SK-MEL-5 (cell line): ENCODE measurements at places on chromosomes 2 and 18. TPM values are rescaled to one million over a fixed set of nuclear protein-coding genes. Genes with fewer than 3 reads are reported as not detected.

- DNase-seq = no peak
Observed at GRCh38 chr18:73340135-73340977, 472.6 kb upstream of the NETO1 start.

DNA sequence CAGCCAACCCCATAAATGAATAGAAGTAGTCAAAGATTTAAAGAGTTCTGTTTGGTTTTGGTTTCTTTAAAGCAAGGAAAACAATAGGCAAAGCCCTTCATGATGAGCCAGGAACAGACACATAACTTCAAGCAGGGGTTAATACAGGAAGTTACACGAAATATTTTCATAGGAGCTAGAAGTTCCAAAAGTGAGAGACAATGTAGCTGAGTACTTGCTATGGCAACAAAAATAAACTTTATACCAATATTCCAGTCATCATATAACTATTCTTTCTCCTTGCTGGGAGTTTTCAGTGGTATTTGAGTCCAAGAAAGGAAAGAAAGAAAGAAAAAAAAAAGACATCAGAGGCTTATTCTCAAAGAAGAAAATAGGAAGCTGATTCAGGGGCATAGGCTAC lies 56.2 kb downstream of the COBLL1 start:
- no peak for DNase-seq

SCN3A gene
- 0.03 TPM in 2 replicates for total RNA-seq

KCNJ3 gene
- not detected in 2 replicates for total RNA-seq

DNA sequence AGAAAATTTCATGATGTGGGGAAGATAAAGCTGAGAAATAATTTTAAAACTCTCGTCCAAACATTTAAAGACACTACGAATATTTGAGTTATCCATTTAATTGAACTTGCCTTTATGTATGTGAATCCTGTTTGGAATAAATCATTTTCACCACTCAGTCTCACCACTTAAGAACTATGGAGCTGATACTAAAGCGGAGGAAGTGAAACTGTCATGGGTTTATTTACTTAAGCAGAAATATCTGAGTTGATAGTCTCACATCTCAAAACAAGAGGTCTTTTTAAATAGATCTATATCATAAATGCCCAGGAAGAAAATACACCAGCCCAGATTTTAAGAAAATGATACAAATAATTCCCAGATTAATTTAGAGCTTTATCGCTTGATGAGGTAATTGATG lies 532.4 kb downstream of the ZNF804A start:
- no peak for DNase-seq

DNA sequence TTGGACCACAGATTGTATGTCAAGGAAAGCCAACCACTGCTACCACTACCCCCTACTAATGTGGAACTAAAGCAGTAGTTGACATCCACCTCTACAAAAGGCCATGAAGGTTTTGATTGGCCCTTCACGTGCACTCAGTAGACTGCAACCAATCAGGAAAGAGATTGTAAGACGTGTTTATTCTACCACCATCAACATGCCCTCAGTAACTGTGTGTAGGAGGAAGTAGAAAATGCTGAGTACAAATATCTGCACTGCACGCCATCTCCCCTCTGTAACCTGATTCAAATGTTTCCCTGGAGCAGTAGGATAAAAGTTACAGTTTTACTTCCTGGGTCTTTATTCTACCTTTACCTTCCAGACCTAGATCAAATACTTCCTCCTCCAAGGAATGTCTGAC lies 2.9 kb upstream of the CASP10 start:
- DNase-seq = no peak

- DNase-seq = no peak
Observed at GRCh38 chr2:207459990-207460757, 69.6 kb upstream of the CREB1 start.

MTX2 gene
- total RNA-seq = 85.3 and 86.0 TPM in 2 replicates

DNA sequence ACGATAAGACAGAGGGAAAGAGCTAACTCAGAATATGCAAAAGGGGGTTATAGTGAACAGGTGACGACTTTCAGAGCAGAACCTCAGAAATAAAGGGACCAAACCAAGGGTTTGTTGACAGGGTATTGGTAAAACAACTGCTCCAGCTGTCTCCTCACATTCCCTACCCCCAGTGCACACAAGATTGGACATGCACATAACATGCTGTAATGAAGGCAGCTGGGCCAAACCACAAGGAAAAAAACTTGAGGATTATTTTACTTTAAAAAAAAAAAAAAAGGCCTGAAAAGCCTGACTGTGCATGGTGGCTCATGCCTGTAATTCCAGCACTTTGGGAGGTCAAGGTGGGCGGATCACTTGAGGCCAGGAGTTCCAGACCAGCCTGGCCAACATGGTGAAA lies 3.5 kb downstream of the RBM43 start:
- DNase-seq = no peak

GRCh38 chr2:144517866-144518747 lies 1.8 kb downstream of the ZEB2 start:
- peak; percentile 51 for DNase-seq

TUBA3E gene
- total RNA-seq = not detected in 2 replicates

NR4A2 gene
- 4.3 and 5.2 TPM in 2 replicates for total RNA-seq

GRCh38 chr18:66560094-66560493 lies 43.8 kb downstream of the CDH19 start:
- DNase-seq = peak; percentile 89

- no peak for DNase-seq
Observed at GRCh38 chr2:68850524-68850923, 20.7 kb downstream of the BMP10 start.

GRCh38 chr2:113038291-113038690 lies 14.4 kb downstream of the IL36B start:
- no peak for DNase-seq

QPCT gene
- total RNA-seq = 2,187 and 2,298 TPM in 2 replicates

RAB6D gene
- total RNA-seq = not detected in 2 replicates

MITD1 gene
- total RNA-seq = 28.5 and 29.5 TPM in 2 replicates
